Effector CD4-positive, alpha-beta T cell (primary cell): ENCODE measurements at places on chromosomes 2 and 18.

GRCh38 chr2:127365211-127365643 lies 22.5 kb downstream of the MAP3K2 start:
- DNase-seq = no peak

- DNase-seq = no peak
These were observed 21.7 kb downstream of the IL1R2 start for GRCh38 chr2:102013206-102014040.

GRCh38 chr2:77169426-77169825 lies 352.8 kb downstream of the LRRTM4 start:
- DNase-seq = no peak

DNA sequence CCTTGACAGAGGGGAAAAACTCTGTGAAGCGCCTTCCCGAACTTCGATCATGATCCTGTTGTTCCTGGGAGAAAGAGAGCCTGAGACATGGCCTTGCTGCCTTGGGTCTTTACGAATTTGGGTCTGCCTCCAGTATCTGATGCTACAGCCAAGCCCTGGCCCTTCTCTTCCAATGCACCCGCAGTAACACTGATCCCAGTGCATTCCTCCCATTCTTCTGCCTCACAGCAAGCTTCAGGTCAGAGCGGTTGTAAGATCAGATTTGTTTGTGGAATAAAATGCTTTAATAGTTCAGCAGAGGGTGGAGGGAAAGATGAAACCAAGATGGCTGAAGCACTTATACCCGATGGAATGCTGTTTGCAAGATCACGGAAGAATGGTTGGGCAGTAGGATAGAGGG lies 196.7 kb upstream of the SIX2 start:
- no peak for DNase-seq

DNA sequence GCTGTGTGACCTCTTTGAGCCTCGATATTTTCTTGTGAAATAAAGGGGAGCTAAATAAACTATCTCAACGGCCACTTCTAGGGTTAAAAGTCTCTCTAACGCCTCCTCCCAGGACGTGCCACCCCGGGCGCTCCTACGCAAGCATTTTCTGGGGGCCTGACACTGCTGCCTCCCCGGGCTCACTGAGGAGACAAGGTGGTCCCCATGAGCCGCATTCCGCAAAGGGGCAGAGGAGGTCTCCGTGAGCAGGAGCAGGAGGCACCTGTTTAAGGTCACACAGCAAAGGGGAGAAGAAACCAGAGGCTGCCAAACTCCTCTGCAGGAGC lies 913 bp upstream of the WNT10A start:
- DNase-seq = no peak

DNA sequence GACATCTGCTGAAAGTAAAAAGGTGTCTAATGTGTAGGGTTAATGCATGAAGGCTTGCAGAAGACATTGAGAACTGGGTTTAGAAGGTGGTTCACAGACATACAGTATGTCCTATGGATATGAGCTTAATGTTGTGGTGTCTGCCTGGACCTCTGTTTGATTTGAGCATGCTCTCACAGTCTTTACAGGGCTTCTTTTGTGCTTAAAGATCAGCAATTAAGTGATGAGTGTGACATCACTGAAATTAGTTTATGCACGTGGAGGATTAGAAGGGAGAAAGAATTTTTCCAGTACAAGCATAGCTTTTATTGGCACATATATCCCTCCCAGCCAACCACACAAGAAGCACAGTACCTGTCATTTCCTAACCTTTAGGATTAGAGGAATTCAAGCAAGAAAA lies 367.5 kb upstream of the RAB12 start:
- DNase-seq = no peak

DNA sequence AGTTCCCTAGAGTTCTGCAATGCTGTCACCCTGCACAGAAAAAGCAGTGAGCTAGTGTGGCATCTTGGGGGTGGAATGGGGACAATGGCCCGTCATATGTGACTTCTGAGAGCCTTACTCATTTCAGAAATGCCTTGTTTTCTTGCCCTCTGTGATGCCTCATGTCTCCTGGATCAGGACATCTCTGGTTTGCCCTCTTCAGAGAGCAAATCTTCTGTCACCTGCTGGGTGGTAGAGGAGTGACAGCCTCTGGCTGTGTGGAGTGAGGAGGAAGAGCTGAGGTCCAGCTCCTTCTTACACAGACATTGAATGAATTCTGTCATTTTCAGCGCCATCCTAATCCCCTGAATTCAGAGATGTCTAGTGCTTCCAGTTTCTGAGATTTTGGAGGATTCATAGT lies 55.6 kb upstream of the PHLPP1 start:
- DNase-seq = no peak

- no peak for DNase-seq
These were observed 42.0 kb upstream of the EML6 start for GRCh38 chr2:54681416-54681815.

DNA sequence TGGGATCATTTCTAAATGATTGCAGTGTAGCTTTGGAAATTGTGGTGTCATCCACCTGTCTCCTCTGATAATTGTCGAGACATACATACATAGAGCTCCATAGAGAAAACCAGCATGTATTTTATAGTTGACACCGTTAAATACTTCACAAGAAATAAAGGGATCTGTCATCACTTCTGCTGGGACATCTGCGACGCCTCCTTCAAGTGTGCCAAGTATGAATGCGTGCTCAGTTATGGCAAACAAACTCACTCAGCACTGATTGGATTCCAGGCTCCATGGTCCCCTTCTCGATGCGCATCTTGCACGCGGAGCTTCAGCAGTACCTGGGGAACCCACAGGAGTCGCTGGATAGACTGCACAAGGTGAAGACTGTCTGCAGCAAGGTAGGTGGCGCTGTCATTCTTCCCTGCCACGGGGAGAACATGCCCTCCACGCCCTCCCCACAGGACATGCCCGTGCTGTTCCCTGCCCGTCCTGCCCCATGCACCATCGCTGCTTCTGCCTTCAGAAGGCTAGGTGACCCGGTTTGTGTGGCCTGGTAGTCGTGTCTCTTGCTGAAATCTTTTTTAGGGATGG lies 64.1 kb downstream of the TRAPPC12 start:
- DNase-seq = no peak

GRCh38 chr2:23596316-23596885 lies 211.4 kb downstream of the KLHL29 start:
- DNase-seq = no peak

DNA sequence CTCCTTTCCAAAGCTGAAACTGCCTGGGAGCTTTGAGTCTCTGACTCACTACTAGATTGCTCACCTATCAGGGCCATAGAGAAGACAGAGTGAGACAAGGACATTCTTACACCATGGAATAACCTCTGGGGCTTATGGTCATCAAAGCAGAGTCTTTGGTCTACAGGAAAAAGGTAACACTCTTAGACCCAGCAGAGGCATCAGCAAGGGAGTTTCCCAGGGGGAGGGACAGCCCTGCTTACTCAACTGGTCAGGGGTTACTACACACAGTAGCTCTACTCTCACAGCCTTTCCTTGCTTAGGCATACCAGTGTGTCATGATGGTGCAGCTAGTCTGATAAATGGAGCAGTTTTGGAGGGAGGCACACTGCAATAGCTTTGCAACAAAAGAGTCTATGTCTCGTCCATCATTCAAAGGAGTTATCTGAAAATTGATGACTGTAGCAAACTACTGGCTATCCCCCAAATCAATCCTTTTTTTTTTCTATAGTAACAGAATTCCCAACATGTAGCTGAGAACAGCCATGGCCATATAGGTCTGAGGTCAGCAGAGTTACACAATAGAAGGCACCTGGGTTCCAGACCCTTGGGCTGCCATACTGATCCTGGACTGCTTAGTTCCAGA lies 22.4 kb upstream of the CD28 start:
- DNase-seq = no peak

DNA sequence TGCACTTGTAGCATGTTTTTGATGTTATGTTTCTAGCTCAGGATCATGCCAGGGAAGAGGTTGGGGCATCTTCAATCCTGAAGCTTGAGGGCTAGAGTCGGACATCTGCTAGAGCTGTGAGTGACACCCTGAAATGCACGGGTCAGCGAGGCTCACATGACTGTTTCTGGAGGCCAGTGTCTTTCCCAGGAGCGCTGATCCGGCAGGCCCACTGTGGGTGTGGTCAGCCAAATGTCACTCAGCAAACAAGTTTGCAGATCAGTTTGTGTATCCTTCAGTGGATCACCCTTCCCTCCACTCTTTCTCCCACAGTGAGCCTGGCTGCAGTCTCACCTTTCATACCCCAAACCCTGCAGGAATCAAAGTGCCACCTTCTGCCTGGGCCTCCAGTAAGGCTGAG lies 23.0 kb upstream of the ARHGEF4 start:
- no peak for DNase-seq

DNA sequence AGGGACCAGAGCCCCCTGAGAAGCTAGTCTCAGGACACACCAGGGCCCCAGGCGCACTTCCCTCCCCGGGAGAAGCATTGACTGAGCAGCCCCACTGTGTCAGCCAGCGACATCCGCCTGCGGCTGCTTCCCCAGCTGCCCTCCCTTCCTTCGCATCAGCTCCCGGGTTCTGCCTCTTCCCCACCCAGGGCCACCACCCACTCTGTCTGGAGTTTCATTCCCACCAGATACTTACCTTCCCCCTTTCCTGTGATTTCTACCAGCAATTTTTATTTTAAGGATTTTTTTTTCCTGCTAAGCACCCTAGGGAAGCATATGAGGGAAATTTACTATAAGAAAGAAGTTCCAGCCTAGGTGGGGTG lies 99.2 kb downstream of the SMAD7 start:
- DNase-seq = no peak

DNA sequence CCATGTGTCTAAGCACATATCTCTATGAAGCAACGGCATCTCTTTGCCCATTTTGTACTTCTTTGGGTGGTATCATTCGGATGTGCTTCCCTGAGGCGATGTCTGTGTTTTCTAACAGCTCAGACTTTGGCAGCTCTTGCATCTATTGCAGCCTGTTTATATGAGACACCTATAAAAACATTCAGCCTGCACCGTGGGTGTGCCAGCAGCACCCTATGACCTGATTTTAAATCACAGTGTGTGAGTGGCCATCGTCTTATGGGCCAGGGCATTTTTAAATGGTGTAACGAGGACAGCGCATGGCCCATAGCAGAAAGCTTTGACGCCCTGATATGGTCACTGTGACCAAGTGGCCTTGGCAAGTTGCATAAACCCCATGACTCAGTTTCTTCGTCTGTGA lies 12.9 kb downstream of the NPAS2 start:
- DNase-seq = no peak

- no peak for DNase-seq
These were observed 34.2 kb upstream of the ZNF804A start for GRCh38 chr2:184564092-184564491.

- no peak for DNase-seq
These were observed 20.9 kb downstream of the UBXN4 start for GRCh38 chr2:135762530-135762929.

GRCh38 chr2:27441958-27442919 lies at the start of gene KRTCAP3:
Gene KRTCAP3, plus strand, starts transcription at chr2:27442381. Its CDS starts 32 bp downstream, at chr2:27442413.
- peak; percentile 31 for DNase-seq

GRCh38 chr2:44351088-44351487 lies 10.2 kb downstream of the PREPL start:
- no peak for DNase-seq

DNA sequence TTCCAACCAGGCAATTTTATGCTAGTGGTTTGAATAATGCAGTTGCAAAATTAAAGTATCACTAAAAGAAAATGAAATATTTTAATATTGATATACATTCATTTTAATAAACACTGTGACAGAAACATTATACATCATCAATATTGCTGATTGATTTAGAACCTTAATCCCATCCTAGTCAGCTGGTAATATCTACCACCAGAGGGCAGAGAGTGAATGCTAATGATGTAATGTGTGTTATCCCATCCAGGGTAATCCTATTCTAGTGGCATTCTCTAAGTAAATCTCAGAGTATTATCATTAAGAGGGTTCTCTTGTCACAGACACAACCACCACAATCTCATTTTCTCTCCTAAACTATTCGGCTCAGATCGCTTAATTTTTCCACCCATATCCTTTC lies 477.4 kb downstream of the CPS1 start:
- no peak for DNase-seq

- no peak for DNase-seq
These were observed 56.3 kb downstream of the SH3RF3 start for GRCh38 chr2:109185338-109185737.

DNA sequence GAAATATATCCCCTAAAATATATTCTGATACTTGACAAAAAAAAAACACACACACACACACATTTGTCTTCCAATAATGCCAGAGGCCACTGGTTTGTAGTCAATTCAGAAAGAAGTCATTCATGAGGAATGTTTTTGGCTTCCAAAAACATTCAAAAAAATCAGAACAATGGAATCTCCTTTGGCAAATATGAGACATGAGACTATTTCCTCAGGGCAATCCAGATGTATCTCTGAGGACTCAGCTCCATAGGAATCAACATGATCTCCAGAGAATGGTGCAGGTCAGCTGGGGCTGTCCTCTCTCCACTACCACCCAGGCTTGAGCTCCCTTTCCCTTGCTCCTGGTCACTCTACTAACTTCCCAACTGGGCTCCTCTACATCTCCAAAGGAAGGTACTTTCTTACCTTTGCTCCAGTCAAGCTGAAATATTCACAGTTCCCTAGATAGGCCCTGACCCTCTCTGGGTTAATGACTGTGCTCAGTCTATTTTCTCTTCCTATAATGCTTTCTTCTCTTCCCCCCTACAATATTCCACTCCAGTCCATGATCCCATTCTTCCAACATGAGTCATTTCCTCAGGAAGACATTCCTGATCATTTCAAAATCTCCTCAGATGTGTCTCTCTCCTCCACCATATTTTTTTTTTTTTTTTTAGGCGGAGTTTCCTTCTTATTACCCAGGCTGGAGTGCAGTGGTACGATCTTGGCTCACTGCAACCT lies 145.3 kb downstream of the C1D start:
- DNase-seq = no peak

- DNase-seq = no peak
These were observed 263.0 kb downstream of the LPIN1 start for GRCh38 chr2:12009323-12009905.

DNA sequence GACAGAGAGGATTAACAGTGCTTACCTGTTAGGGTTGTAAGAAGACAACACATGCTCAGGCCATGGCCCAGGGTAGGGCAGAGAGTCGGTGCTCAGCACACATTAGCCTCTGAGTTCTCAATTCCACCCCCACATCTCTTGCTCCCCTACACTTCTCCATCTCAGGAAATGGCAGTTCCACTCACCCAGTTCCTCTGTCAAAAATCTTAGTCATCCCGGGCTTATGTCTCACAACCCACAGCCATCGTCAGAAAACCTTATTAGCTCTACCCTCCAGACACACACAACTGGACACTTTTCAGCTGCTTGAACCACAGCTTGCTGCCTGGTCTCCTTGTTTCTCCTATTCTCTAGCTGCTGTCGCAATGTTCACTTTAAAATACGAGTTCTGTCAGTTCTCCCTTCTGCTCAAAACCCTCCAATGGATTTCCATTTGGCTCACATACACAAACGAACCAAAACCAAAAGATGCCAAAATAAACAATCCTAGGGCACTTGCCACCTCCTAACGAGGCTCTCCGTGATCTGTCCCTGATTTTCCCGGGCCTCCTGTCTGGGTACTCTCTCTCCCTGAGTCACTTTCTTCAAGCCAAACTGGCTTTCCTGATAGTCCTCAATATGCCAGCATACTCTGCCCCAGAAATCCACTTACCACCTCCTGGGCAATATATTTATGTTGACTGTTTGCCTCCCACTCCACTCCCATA lies 89.7 kb downstream of the KCTD1 start:
- no peak for DNase-seq

GRCh38 chr2:187117483-187117882 lies 268.5 kb upstream of the ZSWIM2 start:
- no peak for DNase-seq

GRCh38 chr2:161415987-161416707 lies at the start of gene TBR1:
Gene TBR1, plus strand, starts transcription at chr2:161416297. Its CDS starts 114 bp downstream, at chr2:161416411.
- no peak for DNase-seq

- no peak for DNase-seq
These were observed 28.0 kb downstream of the CNGA3 start for GRCh38 chr2:98374286-98374685.

- DNase-seq = no peak
These were observed 145.9 kb upstream of the COPS8 start for GRCh38 chr2:236939721-236940231.
